Epithelial cell of proximal tubule (primary cell): ENCODE measurements at places on chromosomes 13 and 19.
A peak's percentile ranks its signal among the peaks of the same experiment; 100 is the strongest.

- DNase-seq, result no peak
Observed at GRCh38 chr19:32824916-32825608, 44.5 kb downstream of the SLC7A9 start.

GRCh38 chr13:30654430-30654829, 36.7 kb downstream of the USPL1 start:
- no peak for DNase-seq

- no peak for DNase-seq
Observed at GRCh38 chr13:112956571-112957294, 12.3 kb upstream of the MCF2L start.

- no peak for DNase-seq
Observed at GRCh38 chr19:39144290-39145071, 18.9 kb downstream of the PAK4 start.

GRCh38 chr13:39047560-39047959, 9.3 kb downstream of the NHLRC3 start:
- no peak for DNase-seq

GRCh38 chr13:99339736-99340397, 32.7 kb upstream of the GPR183 start:
- DNase-seq, result peak; percentile 12

DNA sequence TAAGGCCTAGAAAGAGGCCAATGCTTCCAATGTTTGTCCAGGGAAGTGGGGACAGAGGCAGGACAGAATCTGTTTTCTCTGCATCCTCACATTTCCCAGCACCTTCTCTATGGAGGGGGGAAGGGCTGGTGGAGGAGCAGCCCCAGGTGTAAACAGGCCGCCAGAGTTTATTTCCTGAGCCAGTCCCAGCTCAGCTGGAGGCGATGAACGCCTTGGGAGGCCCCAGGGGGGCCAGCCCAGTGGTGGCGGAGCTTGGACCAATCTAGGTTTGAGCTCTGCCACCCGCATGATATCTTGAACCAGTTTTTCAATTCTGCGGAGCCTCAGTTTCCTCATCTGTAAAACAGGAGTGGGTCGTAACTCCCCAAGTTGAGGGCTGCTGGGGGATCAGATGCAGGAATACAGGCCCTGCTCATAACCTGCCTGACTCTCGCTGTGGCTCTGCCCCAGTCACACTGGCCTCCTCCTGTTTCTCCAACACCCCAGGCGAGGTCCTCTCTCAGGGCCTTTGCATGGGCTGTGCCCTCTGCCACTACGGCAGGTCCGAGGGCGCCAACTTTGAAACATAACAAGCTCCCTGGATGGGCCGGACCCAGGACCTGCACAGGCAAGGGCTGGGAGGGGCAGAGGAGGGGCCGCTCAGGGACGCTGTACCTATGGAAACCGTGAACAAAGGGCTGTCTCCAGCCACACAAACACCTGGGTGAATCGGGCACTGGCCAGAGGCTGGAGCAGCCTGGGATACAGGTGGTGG, 1.1 kb downstream of the TNFAIP8L1 start:
- no peak for DNase-seq

- DNase-seq, result no peak
Observed at GRCh38 chr13:50359041-50359367, 343.8 kb downstream of the KCNRG start.

DNA sequence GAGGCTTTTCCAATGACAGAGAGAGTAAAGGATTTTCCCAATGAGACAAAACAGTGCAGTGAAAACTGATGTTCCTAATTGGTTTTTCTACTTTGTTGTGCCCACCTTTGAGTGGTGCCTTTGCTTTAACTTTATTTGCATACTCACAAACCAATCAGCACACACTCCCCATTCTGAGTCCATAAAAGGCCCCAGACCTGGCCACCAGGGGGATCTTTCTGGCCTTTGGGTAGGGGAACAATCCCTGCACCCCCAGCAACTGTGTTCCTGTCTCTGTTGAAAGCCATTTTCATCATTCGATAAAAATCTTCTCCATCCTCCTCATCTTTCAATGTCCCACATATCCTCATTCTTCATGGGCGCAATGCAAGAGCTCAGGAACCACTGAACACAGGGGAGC, 252.8 kb downstream of the B3GLCT start:
- no peak for DNase-seq

DNA sequence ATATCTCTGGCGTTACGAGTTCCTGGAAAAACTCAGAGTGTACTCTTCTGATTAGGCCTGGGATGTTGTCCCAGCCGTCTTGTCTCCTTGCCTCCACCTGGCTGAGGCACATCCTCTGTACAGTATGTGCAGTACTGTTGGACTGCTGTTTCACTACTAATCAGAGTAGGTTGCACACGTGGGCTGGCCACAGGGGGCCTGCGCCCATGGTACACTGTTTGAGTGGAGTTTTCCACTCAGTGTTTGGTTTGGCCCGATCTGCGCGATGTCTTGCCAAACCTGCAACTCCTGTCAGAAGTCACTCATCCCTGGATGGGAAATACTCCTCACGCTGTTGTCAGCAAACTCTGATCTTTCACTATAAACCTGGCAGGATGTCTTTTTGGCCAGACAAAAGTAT, 189.6 kb upstream of the CSNK1A1L start:
- DNase-seq, result no peak

DNA sequence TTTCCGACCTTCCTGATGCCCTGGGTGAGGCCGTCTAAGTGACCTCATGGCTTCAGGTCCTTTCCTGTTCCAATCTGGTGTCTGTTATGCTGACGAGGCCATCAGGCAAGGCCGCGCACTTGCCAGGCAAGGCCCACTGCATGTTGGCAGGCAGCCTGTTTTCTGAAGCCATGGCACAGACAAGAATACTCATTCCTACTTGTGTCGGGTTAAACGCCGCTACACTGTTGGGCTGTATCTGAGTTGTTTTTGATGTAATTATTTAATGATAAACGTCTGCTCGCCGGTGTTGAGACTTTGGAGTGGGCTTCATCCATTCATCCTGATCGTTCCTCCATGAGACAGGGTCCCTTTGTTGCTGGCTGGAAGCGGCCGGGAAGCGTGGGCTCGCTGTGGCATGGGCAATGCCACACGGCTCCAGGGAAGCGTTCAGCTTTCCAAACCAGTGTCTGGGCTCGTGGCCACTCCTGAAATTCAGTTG, 92.1 kb downstream of the ATP11A start:
- no peak for DNase-seq

DNA sequence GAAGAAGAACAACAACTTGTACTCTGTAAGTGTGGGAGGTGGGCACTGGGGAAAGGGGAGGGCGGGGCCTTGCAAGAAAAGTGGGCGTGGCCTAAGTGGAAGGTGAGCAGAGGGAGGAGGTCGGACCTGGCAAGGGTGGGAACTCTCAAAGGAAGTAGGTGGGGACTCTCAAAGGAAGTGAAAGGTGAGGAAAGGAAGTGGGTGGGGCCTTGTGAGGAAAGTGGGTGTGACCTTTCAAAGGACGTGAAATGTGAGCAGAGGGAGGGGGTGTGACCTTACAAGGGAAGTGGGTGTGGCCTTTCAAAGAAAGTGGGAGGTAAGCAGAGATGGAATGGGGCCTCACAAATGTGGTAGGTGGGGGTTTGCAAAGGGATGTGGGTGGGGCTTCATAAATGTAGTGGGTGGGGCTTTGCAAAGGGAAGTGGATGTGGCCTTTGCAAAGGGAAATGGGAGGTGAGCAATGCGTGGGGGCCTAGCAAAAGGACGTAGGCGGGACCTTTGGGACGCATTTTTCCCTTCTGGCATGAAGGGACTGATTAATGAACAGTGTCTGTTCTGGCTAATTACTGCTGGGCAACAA, 25.9 kb downstream of the ACSBG2 start:
- no peak for DNase-seq

- no peak for DNase-seq
Observed at GRCh38 chr13:58893396-58893795, 1261.9 kb downstream of the PCDH17 start.

- no peak for DNase-seq
Observed at GRCh38 chr19:18987456-18987855, 45.9 kb downstream of the SUGP2 start.

- DNase-seq, result no peak
Observed at GRCh38 chr19:21326169-21326568, 3.0 kb downstream of the ZNF708 start.

DNA sequence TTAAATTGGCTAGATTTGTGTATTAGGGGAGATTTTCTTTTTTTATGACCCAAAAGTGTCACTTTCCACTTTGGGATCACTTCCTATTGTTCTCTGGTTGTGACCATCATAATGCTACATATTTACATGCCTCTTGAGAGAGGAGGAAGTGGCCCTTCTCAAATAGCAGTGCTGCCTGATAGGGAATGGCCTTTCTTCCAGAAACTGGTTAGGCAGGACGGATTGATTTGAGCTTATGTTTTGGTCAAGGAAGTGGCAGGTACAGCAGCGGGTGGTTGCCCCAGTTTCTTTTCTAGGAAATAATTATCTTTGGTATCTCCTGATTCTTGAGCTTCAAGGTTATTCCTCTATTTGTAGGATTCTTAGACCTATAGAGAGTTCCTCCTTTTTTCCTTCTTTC, 21.9 kb upstream of the WTIP start:
- DNase-seq, result no peak

DNA sequence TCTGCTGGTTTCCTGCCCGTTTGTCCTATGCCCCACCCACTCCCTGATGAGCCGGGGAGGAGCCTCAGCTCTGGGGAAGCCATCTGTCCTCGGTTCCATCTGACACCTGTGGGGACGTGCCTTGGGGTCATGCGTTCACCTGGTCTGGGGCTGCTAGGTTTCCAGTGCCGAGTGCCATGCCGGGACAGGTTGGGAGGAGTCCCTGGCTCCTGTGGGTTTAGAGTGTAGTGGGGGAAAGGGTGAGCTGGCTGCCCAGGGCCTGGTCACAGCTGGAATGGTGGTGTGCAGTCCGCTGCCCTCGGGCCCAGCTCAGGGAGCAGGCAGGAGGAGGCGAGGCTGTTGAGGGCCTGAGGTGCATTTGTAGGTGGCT, 2.5 kb downstream of the KDM4B start:
- DNase-seq, result no peak

- no peak for DNase-seq
Observed at GRCh38 chr13:33349288-33349985, 63.9 kb upstream of the STARD13 start.

GRCh38 chr13:74061926-74062595, 72.1 kb downstream of the KLF12 start:
- DNase-seq, result no peak

DNA sequence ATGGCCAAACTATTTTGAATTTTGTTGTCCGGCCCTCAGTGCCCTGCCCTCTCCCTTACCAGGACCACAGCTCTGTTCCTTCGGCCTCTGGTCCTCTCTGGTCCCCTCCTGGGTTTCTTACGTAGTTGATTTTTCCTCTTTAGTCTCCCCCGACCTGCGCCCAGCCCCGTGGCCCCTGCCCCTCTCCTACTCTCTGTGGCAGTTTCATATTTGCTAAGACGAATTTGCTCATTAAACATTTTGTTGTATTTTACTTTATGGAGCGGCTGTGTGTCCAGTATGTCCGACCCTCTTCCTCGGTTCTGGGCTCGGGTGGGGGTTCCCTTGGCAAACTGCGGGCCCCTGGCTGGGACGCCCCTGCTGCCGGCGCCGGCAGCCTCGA, 576 bp upstream of the EPN1 start:
- DNase-seq, result no peak

- DNase-seq, result no peak
Observed at GRCh38 chr13:97542102-97542685, 108.2 kb downstream of the RAP2A start.

- DNase-seq, result no peak
Observed at GRCh38 chr19:49453757-49454240, 774 bp downstream of the ALDH16A1 start.

GRCh38 chr13:113117335-113117872, 5.2 kb upstream of the F10 start:
- no peak for DNase-seq

GRCh38 chr19:4491446-4491845, 19.3 kb downstream of the HDGFL2 start:
- DNase-seq, result no peak

- no peak for DNase-seq
Observed at GRCh38 chr13:85651440-85651839, 147.8 kb downstream of the SLITRK6 start.

GRCh38 chr19:46133101-46133627, 8.7 kb upstream of the IGFL3 start:
- DNase-seq, result peak; percentile 92

GRCh38 chr19:12668932-12669269, 2.3 kb downstream of the WDR83 start:
- no peak for DNase-seq

DNA sequence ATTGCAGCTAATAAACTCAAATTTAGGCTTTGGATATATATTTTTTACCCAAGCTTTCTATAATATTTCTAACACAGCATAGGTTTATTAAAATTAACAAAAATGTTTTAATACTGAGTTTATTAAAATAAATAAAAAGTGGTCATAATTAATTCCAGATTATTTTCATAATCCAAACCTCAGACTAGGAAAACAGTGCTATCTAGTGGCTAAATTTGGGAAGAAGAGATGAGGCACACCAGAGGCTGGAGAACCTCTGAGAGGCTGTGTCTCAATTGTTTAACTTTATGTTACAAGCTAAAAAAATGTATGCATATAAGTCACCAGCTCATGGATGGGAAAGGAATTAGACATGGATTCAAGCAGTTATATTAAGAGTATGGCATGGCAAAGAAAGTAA, 392.5 kb downstream of the DIAPH3 start:
- DNase-seq, result no peak

DNA sequence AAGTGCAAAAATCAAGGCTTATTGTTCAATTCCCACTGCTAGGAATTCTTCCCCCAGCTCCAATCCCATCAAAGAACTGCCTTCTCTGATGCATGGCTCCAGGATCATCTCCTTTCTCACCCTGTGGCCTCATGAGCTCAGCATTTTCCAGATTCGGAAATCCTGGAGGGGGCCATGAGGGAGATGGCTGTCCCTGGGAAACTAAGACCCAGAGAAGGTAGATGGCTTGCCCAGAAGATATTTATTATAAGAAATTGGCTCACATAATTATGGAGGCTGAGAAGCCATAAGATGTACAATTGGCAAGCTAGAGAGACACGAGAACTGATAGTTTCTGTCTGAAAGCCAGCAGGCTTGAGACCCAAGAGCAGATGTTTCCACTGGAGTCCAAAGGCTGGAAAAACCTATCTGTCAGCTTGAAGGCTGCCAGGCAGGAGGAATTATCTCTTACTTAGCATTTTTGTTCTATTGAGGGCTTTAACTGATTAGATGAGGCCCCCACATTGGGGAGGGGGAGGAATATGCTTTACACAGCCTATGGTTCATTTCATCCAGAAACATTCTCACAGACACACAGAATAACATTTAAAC, 58.6 kb downstream of the GADD45B start:
- no peak for DNase-seq
